ENCODE measurements at places on chromosomes 12 and 14.
A peak's percentile ranks its signal among the peaks of the same experiment; 100 is the strongest.

DNA sequence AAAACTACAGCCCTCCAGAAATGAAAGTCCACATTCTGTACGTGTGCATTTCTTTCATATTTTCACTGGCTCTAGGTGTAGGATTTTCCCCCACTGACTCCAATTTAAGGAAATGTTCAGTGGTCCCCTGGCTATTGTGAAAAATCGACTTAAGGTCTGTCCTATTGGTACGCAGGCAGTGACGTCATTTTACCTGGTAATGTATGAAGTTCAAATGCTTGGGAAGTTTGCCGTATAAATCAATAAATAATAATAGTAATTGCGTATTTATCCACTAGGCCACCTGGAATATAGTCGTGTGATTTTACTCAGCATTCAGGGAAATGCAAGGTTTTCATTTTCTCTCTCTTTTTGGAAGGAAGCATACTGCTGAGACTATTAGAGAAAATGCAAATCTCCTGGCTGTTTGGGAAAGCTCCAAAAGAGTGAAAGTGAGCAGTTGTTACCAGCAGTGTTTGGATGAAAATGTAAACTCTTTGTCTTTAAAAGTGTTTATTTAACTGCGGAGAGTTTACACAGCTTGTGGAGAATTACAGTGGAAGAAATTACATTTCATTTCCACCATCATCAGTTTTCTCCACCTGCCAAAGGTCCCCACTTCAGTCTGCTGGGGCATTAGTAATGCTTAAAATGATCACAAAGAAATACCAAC, 107.0 kb downstream of the EXOC5 start:
- H3K27me3 ChIP-seq = no peaks in the 10 kb centered on the region
- H3K4me1 ChIP-seq = no peaks in the 10 kb centered on the region
- no peak overlapping the region for H3K4me3 ChIP-seq
- H3K36me3 ChIP-seq = no peaks in the 10 kb centered on the region

DNA sequence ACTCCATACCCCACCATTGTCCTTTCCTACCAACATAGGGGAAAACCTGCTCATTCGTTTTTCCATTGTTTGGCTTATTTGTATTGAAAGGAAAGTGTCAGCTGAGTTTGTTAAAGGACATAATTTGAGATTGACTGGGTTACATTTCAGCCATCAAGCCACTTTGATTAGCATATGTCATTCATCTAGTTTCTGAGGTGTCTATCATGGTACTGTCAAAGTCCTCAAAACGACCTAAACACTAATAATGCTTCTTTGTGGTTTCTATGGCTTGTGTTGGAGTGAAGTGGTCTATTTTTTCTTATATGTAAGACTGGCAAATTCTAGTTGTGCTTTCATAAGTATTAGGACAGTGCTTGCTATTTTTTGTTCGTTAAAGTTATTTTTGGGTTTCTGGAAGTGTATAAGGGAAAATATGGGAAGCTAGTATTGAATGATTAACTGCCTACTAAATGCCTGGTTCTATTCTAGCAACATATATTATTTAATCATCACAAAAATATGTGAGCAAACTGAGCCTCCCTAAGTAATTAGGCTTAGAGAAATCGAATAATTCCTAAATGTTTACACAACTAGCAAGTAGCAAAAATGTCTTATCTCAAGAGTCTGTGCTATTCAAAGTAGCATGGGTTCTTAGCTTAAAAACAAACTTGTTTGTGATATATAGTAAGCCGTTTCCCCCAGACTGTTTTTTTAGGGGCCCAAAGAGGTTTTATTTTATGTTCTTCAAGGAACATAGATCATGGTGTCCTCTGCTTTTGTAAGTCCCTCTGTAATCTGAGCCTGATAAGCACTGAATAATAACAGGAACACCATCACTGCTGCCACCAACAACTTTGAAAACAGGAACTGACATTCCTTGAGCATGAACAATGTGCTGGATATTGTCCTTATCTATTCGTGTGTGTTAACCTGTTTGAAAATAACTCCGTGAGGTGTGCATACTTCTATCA, 67.1 kb downstream of the DERA start:
- peaks cover 13% of the 10 kb centered on the region for H3K4me1 ChIP-seq
- no peaks in the 10 kb centered on the region for H3K27me3 ChIP-seq
- H3K36me3 ChIP-seq = no peaks in the 10 kb centered on the region
- no peak overlapping the region for H3K4me3 ChIP-seq
- H3K27ac ChIP-seq = peak overlapping the region; percentile 51

DNA sequence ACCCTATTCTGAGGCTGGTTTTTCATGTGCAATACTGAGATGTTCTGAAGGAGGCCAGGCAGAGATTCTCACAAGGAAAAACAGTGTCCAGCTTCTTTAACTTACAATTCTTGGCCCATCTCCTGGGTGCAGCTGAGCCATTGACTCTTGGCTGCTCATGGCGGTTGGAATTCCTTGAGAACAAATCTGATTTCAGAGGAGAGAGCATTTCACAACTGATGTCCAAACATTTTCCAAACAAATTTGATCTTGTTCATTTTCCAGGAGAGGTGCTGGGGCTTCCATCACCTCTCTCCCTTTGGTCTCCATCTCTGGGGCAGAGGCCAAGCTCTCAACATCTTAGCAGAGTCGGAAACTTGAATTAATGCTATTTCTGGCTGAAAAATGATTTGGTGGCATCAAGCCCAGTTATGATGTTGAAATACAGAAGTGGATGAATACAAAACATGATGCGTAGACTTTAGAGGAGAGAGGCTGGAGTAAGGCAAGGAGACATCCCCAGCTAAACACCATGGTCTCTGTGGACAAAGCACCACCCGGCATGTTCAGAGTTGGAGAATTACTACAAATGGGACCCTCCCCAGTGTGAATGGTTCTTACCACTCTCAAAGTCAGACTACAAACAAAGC, 593.0 kb downstream of the VRK1 start:
- H3K36me3 ChIP-seq = no peaks in the 10 kb centered on the region
- no peaks in the 10 kb centered on the region for H3K4me1 ChIP-seq
- H3K27me3 ChIP-seq = no peaks in the 10 kb centered on the region
- H3K4me3 ChIP-seq = no peak overlapping the region
- no peak overlapping the region for H3K27ac ChIP-seq

DNA sequence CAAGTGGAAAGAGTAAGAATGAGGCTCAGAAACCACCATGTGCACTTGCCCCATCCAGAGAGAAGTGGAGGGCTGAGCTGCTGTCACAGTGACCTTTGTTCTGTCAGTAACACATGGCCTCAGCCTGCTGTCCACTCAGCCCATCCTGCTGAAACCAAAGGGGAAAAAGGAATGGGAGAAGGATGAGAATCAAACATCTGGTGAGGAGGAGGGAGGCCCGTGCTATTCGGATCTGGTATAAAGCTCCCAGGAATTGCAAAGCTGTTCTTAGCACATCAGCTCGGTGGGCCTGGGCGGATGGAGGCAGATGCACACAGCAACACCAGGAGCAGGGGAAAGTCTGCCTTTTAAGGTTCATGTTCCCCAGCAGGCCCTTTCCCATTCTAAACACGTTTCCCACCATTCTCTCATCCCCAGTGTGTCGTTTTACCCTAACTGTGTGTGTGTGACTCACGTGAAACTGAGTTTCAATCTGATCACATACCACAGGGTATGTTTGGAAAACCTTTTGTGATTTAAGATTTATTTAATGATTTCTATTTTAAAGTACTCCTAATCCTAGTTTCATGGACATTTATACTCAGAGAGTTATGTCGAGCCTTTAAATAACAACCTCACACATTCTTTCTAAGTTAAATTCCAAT, 36.8 kb downstream of the RTRAF start:
- no peaks in the 10 kb centered on the region for H3K36me3 ChIP-seq
- no peaks in the 10 kb centered on the region for H3K27me3 ChIP-seq
- no peak for DNase-seq
- no peak overlapping the region for H3K4me3 ChIP-seq

GRCh38 chr14:101980700-101981099, 16.3 kb downstream of the DYNC1H1 start:
- H3K27me3 ChIP-seq = no peaks in the 10 kb centered on the region
- peaks cover 14% of the 10 kb centered on the region for H3K4me1 ChIP-seq
- H3K4me3 ChIP-seq = no peak overlapping the region
- peak; percentile 83 for DNase-seq
- H3K27ac ChIP-seq = peak overlapping the region; percentile 30

DNA sequence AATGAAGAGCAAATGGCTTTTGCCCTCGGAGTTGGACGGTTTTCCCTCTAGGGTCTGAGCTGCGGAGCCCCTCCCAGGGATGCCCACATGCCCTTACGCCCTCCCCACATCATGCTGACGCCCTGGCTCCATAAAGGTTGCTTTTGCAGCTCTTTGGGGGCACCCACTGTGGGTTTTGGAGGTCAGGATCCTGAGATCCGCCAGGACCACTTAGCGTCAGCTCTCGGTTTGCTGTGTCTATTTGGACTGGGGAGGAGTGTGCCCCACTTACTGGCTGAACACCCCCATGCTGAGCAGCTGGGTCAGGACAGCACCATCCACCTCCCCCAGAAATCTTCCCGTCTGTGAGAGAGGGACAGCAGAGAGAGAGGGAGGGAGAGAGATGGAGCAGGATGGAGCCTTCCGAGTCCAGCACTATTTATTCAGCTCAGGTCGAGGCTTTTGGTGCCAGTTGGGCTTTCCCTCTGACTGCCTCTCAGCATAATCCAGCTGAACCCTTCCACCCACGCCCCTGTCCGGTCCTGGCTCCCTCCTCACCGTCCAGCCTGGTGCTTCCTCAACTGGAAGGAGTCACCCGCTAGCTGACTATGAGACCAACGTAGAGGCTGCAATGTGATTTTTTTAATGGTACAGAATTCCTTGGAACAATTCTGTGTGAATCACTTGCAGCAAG, 18.9 kb upstream of the LRTM2 start:
- peak; percentile 8 for DNase-seq
- H3K27ac ChIP-seq = no peak overlapping the region
- no peaks in the 10 kb centered on the region for H3K27me3 ChIP-seq
- no peak overlapping the region for H3K4me3 ChIP-seq
- no peaks in the 10 kb centered on the region for H3K36me3 ChIP-seq

DNA sequence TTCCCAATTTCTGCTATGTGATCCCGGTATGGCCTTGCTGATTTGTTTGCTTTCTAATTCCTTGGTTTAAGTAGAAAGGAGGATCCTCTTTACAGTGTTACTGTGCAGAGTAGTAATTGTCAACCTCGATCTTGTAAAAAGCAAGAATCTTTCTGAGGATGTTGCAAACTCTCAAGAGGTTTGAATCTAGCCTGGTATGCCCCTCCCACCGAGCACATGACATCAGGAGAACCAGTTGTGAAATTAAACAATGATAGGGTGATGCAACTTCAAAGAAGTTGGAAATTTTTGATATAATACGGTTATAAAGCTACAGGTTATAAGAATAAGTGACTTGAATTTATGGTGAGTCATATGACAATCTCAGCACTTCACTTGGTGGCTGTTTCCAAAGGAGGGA, 35.0 kb upstream of the FUT8 start:
- no peaks in the 10 kb centered on the region for H3K36me3 ChIP-seq
- H3K4me1 ChIP-seq = peaks cover 12% of the 10 kb centered on the region
- DNase-seq = peak; percentile 66
- H3K27ac ChIP-seq = no peak overlapping the region
- no peaks in the 10 kb centered on the region for H3K27me3 ChIP-seq

GRCh38 chr12:108106599-108106998, 22.5 kb upstream of the WSCD2 start:
- DNase-seq = no peak
- H3K36me3 ChIP-seq = no peaks in the 10 kb centered on the region
- H3K4me1 ChIP-seq = no peaks in the 10 kb centered on the region
- no peaks in the 10 kb centered on the region for H3K27me3 ChIP-seq
- no peak overlapping the region for H3K27ac ChIP-seq
- H3K4me3 ChIP-seq = no peak overlapping the region

DNA sequence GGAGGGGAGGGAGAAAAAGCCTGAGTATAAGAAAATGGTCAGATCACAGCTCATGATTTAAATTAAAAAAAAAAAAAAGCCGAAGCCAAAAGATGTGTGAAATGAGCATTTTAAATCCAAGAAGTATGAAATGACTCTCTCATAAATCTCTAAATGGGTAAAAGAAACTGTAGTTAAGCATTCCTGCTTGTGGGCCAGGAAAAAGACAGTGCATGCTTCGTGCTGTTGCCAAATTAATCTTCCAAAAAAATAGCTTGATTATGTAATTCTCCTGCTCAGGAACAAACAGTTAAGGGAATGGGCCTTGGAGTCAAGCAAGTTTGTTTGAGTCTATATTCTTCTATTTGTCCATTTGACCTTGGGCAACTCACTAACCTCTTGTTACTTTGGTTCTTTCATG, 325.4 kb upstream of the SEL1L start:
- H3K27me3 ChIP-seq = no peaks in the 10 kb centered on the region
- H3K36me3 ChIP-seq = no peaks in the 10 kb centered on the region
- H3K27ac ChIP-seq = no peak overlapping the region

GRCh38 chr12:42992826-42993225, 403.3 kb upstream of the PRICKLE1 start:
- H3K4me1 ChIP-seq = no peaks in the 10 kb centered on the region
- no peak overlapping the region for H3K27ac ChIP-seq
- DNase-seq = no peak

GRCh38 chr14:67602995-67603545, 3.0 kb upstream of the PIGH start:
- H3K27me3 ChIP-seq = no peaks in the 10 kb centered on the region
- DNase-seq = no peak
- no peak overlapping the region for H3K27ac ChIP-seq
- H3K4me3 ChIP-seq = no peak overlapping the region
- H3K4me1 ChIP-seq = peaks cover 11% of the 10 kb centered on the region
- no peaks in the 10 kb centered on the region for H3K36me3 ChIP-seq

GRCh38 chr12:71695782-71696181, 9.9 kb downstream of the TMEM19 start:
- H3K27ac ChIP-seq = no peak overlapping the region
- DNase-seq = no peak

GRCh38 chr12:10065241-10065640, 33.5 kb downstream of the CLEC1A start:
- H3K4me3 ChIP-seq = no peak overlapping the region
- no peak overlapping the region for H3K27ac ChIP-seq
- no peaks in the 10 kb centered on the region for H3K27me3 ChIP-seq
- H3K4me1 ChIP-seq = peaks cover 23% of the 10 kb centered on the region
- H3K36me3 ChIP-seq = no peaks in the 10 kb centered on the region
- DNase-seq = no peak

GRCh38 chr14:23512156-23512555, 39.4 kb downstream of the ZFHX2 start:
- DNase-seq = no peak
- no peaks in the 10 kb centered on the region for H3K4me1 ChIP-seq
- H3K4me3 ChIP-seq = peak overlapping the region; percentile 13
- H3K27me3 ChIP-seq = no peaks in the 10 kb centered on the region
- no peaks in the 10 kb centered on the region for H3K36me3 ChIP-seq

DNA sequence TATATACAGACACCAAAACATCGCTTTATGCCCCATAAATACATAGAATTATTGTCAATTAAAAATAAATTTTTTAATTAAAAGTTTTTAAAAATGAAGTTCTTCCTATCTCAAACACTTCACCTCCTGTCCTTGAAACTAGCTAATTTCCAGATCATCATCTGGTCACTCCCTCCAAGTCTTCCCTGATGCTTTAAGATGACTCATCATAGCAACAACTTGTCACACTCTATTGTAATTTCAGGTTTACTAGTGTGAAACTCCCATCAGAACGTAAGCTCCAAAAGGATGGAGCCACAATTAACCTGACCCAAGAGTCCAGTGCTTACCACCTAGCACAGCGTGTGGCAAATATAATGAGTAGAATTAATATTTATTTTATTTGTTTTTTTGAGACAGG, 16.3 kb downstream of the GXYLT1 start:
- H3K4me1 ChIP-seq = no peaks in the 10 kb centered on the region
- no peaks in the 10 kb centered on the region for H3K36me3 ChIP-seq
- no peaks in the 10 kb centered on the region for H3K27me3 ChIP-seq
